ENCODE measurements at places on chromosomes 11 and 22.
A peak's percentile ranks its signal among the peaks of the same experiment; 100 is the strongest.

DNA sequence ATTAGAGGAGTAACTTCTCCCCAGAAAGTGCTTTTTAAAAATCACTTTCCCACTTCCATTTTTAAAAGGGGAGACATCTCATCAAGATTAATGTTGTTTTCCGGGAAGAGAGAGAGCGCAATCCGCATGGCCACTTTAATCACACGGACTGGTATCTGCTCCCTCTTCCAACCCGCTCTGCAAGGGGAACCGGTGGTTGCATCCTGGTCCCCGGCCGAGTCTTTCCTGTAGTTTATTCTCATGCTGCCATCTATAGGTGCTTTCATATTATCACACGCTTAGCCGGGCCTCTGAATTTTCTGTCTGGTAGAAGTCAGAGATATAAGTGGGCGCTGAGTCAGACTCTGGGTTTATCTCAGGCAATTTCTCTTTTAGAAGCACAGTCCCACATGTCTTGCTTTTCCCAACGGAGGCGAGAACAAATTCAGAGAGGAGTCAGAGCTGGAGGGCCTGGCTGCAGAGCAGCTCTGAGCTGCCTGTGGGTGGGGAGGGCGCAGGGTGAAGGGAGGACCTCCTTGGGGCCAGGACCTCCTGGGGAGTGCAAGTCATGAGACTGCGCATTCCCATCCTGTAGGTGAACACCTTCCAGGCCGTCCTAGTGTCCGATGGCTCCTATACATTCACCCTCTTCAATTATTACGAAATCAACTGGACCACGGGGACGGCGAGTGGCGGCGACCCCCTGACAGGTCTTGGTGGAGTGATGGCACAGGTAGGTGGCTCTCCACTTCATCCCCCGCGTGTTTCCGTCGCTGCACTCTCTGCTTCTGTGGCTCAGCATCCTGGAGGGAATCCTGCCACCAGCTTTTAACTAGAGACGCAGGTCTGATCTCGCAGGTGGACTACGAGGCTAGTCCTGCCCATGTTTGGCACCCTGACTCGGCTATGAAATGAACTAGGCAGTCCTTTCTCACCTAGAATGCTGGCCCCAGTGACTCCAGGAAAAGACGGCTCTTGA, 11.7 kb downstream of the TECTA start:
- peak; percentile 54 for DNase-seq

- no peak for DNase-seq
These were observed 20.8 kb downstream of the BBOX1 start for GRCh38 chr11:27061461-27061821.

DNA sequence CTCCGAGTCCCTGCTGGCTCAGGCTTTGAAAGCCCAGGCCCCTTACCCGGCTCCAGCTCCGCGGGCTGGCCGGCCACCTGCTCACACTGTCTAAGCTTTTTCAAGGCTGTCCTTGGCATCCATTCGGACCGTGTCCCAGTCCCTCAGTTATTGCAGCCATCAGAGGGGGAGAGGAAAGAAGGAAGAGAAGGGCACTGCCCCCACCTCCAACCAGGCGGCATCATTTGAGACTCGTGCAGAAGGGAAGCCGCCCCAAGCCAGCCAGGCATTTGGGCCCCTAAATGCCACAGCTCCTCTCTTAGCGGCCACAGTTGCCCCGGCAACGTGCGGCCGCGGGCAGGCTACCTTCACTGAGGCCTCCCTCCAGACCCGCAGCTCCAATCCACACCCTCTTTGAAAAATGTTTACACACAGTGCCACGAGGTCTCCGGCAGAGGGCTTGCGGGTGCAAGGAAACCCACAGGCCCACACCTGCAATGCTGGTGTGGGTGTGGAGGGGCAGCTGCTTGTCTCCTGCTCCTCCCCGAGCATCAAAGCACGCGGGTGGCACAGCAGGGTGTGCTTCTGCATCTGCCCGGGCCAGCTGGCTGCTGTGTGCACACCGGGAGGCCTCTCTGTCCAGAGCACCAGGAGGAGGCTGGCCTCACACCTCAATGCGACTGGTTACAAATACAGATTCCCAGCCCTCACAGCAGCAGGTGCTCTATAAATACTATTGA, 124.4 kb downstream of the CTTN start:
- no peak for DNase-seq

GRCh38 chr11:121575250-121575962, 122.6 kb upstream of the SORL1-AS1 start:
- peak; percentile 40 for DNase-seq

GRCh38 chr11:124174001-124174583, 9.1 kb upstream of the OR10D3 start:
- no peak for DNase-seq

All from cerebellar cortex (tissue), 1 donor.